Urinary bladder (tissue), 4 donors: ENCODE measurements at places on chromosomes 5 and 9. TPM values are rescaled to one million over a fixed set of nuclear protein-coding genes. Genes with fewer than 3 reads are reported as not detected.

Gene ABLIM3
- polyA plus RNA-seq, result 14.4 TPM

Gene FOXD4L3
- polyA plus RNA-seq, result not detected

Gene SH3TC2
- polyA plus RNA-seq, result 0.99 TPM

- no peak for DNase-seq
Measured at GRCh38 chr9:117682955-117683710, 21.1 kb upstream of the TLR4 start.

DNA sequence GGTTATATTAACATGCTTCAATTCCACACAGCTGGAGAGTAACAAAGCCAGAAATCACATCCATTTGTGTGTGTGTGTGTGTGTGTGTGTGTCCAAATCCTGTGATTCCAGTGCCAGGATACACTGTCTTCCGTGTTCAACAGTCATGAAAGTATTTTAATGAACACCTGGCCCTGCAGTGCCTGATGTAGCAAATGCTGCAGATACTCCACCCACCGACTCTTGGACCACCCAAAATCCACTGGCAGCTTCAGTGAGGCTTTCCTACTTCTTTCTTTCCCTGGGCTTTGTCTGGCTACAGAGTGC is 13.1 kb upstream of the INSYN2B start:
- no peak for DNase-seq

- no peak for DNase-seq
Measured at GRCh38 chr9:91094324-91095088, 267.2 kb downstream of the AUH start.

- DNase-seq, result no peak
Measured at GRCh38 chr5:2191972-2192371, 309.2 kb upstream of the IRX4 start.

- no peak for DNase-seq
Measured at GRCh38 chr5:7464182-7464581, 68.2 kb downstream of the ADCY2 start.

GRCh38 chr5:14292766-14293658 is 149.9 kb downstream of the TRIO start:
- DNase-seq, result no peak

- no peak for DNase-seq
Measured at GRCh38 chr5:88770276-88771257, 112.4 kb downstream of the MEF2C start.

- no peak for DNase-seq
Measured at GRCh38 chr5:61981886-61982285, 324.1 kb upstream of the KIF2A start.

DNA sequence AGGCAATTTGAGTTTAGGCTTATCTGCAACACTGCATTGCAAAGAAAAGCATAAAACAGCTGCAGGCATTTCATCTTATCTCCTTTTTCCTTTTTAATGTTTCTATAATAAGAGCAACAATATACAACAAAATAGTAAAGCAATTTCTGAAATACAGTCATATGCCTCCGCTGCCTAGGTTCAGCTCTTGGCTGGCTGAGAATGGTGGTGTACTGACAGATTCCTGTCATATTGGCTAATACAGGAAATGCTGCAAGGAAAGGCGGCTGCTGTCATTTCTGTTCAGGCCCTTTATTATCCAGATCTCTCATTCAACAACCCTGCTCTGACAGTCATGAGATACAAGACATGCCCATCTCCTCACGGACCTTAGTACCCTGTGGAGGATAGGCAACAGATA is 677.0 kb downstream of the TAF11L14 start:
- no peak for DNase-seq

GRCh38 chr9:98686961-98687855 is 21.5 kb downstream of the GABBR2 start:
- no peak for DNase-seq

- no peak for DNase-seq
Measured at GRCh38 chr5:53123702-53124101, 14.1 kb upstream of the MOCS2 start.

GRCh38 chr5:158177146-158177545 is 318.2 kb upstream of the CLINT1 start:
- no peak for DNase-seq
